Left lung (tissue), 14 donors: ENCODE measurements at places on chromosomes 11 and 22. TPM values are rescaled to one million over a fixed set of nuclear protein-coding genes. Genes with fewer than 3 reads are reported as not detected.

The SLC22A25 gene
- polyA plus RNA-seq, result 0.14 TPM

The PICK1 gene
- 26.9 TPM for polyA plus RNA-seq

The OR2AG1 gene
- polyA plus RNA-seq, result not detected

- peak; percentile 81 for DNase-seq
- H3K4me3 ChIP-seq, result no peak overlapping the region
- H3K4me1 ChIP-seq, result peaks cover 3% of the 10 kb centered on the region
- H3K27me3 ChIP-seq, result no peaks in the 10 kb centered on the region
- H3K27ac ChIP-seq, result peak overlapping the region; percentile 60
Measured at GRCh38 chr22:31313366-31314147, 21.3 kb upstream of the PIK3IP1 start.

DNA sequence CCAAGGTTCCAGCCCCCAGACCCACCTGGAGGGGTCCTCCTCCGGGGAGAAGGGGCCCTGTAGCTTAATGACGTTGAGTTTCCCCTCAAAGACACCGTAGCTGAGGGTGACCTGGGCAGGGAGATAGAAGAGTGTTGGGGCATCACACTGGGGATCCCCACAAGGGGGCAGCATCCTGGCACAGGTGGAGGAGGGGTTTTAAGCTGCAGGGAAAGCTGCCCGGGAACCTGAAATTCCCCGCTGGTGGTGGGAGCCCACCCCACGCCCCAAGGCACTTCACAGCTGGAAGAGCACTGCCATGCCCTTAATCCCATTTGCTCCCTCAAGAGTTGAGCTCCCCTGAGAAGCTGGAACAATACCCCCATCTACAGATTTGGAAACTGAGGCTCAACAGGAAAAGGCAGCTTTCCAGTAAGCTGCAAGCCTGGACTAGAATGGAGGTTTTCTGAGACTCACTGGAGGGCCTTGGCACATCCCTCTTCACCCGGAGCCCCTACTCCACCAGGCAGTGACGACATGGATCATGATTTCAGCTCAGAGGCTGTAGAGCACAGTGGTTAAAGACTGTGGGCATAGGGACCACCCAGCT, 13.7 kb downstream of the MFNG start:
- no peak for DNase-seq
- peaks cover 5% of the 10 kb centered on the region for H3K27me3 ChIP-seq
- H3K4me1 ChIP-seq, result no peaks in the 10 kb centered on the region
- peaks cover 70% of the 10 kb centered on the region for H3K36me3 ChIP-seq
- H3K27ac ChIP-seq, result no peak overlapping the region

DNA sequence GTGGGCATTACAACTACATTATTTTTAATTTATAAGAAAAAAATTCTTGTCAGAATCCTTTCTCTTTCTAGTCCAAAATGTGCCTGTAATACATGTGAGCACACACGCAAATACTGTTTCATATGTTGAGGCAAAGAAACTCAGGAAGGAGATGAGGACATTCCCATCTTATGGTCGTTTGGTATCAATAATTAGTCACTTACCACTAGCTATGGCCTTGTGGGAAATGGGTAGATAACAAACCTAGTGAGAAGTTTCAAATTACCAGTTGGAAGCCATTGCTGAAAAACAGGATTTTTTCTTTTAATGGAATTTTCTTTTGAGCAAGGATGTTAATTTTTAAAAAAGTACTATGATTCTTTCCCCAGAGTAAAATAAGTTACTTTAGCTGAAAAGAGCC, 25.7 kb downstream of the AMOTL1 start:
- H3K4me3 ChIP-seq, result no peak overlapping the region
- H3K27ac ChIP-seq, result peak overlapping the region; percentile 65
- no peaks in the 10 kb centered on the region for H3K36me3 ChIP-seq
- H3K27me3 ChIP-seq, result no peaks in the 10 kb centered on the region
- DNase-seq, result no peak

DNA sequence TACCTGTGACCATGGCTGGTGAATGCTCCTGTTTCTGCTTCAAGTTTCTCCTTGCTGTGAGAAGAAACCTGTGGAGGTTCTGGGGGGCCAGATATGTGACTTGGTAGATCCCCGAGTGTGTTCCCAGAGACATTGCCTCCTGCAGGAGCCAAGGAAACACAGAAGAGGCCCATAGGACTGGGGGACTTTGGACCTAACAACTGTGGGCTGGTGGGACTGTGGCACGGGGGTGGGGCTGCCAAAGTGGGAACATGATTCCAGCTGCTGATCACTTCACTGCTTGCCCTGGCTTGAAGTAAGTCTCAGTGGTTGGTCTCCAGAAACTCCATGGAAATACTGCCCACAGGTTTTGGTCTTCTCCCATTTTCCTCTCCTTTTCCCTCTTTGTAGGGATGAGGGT, 4.1 kb upstream of the NR1H3 start:
- peaks cover 58% of the 10 kb centered on the region for H3K4me1 ChIP-seq
- H3K27me3 ChIP-seq, result no peaks in the 10 kb centered on the region
- H3K4me3 ChIP-seq, result no peak overlapping the region
- no peak for DNase-seq

- H3K4me3 ChIP-seq, result no peak overlapping the region
- no peaks in the 10 kb centered on the region for H3K27me3 ChIP-seq
- H3K4me1 ChIP-seq, result no peaks in the 10 kb centered on the region
- H3K27ac ChIP-seq, result no peak overlapping the region
- H3K36me3 ChIP-seq, result no peaks in the 10 kb centered on the region
Measured at GRCh38 chr11:16271258-16271657, 85.1 kb downstream of the SOX6 start.
